Breast epithelium (tissue), 4 donors: ENCODE measurements at places on chromosomes 2 and 18. TPM values are rescaled to one million over a fixed set of nuclear protein-coding genes. Genes with fewer than 3 reads are reported as not detected.

CRYGD gene
- not detected for total RNA-seq

LRRC30 gene
- total RNA-seq, result not detected

DSG1 gene
- not detected for total RNA-seq

GRCh38 chr2:108944601-108945331 is 44.3 kb downstream of the EDAR start:
- DNase-seq, result no peak
- H3K4me3 ChIP-seq, result no peak overlapping the region
- H3K4me1 ChIP-seq, result no peaks in the 10 kb centered on the region
- no peak overlapping the region for H3K27ac ChIP-seq

- H3K27me3 ChIP-seq, result no peaks in the 10 kb centered on the region
- no peak overlapping the region for H3K27ac ChIP-seq
- DNase-seq, result no peak
- H3K4me3 ChIP-seq, result no peak overlapping the region
- H3K36me3 ChIP-seq, result no peaks in the 10 kb centered on the region
Observed at GRCh38 chr18:49726675-49726963, 86.7 kb downstream of the ACAA2 start.

- DNase-seq, result no peak
- H3K36me3 ChIP-seq, result no peaks in the 10 kb centered on the region
- no peaks in the 10 kb centered on the region for H3K27me3 ChIP-seq
- H3K4me3 ChIP-seq, result no peak within 1 kb of the TSS
- no peaks in the 10 kb centered on the region for H3K4me1 ChIP-seq
Observed at GRCh38 chr18:69947361-69948133, at the start of gene CD226. Gene CD226 (minus strand): TSS chr18:69947873. CDS start chr18:69947406, 467 bp downstream.

- no peaks in the 10 kb centered on the region for H3K4me1 ChIP-seq
- no peaks in the 10 kb centered on the region for H3K36me3 ChIP-seq
- H3K27me3 ChIP-seq, result peaks cover 7% of the 10 kb centered on the region
- no peak for DNase-seq
- H3K4me3 ChIP-seq, result no peak overlapping the region
- no peak overlapping the region for H3K27ac ChIP-seq
Observed at GRCh38 chr18:11665587-11665986, 23.5 kb upstream of the GNAL start.

DNA sequence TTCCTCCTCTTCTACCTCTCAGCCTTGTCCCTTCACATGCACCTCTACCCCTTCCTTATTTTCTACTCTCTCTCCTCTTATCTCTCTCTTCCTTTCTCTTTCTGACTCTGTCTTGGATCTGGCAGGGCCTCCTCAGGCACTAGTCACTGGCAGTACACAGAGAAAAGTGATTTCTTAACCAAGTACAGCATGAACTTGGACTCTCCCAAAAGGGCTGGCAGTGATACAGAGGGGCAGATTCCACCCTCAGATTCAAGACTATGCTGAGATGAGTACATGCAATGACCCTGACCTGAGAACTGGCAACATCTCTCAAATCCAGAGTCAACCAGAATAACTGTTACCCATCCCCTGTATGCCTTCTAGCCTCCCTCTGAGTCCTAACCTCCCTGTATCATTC is 4.3 kb downstream of the AOX1 start:
- H3K27me3 ChIP-seq, result no peaks in the 10 kb centered on the region
- H3K36me3 ChIP-seq, result no peaks in the 10 kb centered on the region
- H3K27ac ChIP-seq, result no peak overlapping the region
- H3K4me3 ChIP-seq, result no peak overlapping the region

- H3K27ac ChIP-seq, result no peak overlapping the region
- no peaks in the 10 kb centered on the region for H3K4me1 ChIP-seq
- no peaks in the 10 kb centered on the region for H3K36me3 ChIP-seq
- H3K27me3 ChIP-seq, result no peaks in the 10 kb centered on the region
- H3K4me3 ChIP-seq, result no peak overlapping the region
- DNase-seq, result no peak
Observed at GRCh38 chr18:61199171-61199848, 133.9 kb upstream of the CDH20 start.

- no peaks in the 10 kb centered on the region for H3K36me3 ChIP-seq
- H3K4me1 ChIP-seq, result no peaks in the 10 kb centered on the region
- DNase-seq, result no peak
- H3K27ac ChIP-seq, result no peak overlapping the region
Observed at GRCh38 chr2:233037078-233037477, 4.6 kb downstream of the NEU2 start.

GRCh38 chr2:226478109-226478809 is 321.4 kb downstream of the IRS1 start:
- peak overlapping the region; percentile 56 for H3K27ac ChIP-seq
- H3K36me3 ChIP-seq, result no peaks in the 10 kb centered on the region
- no peak overlapping the region for H3K4me3 ChIP-seq
- DNase-seq, result peak; percentile 38
- no peaks in the 10 kb centered on the region for H3K27me3 ChIP-seq
- no peaks in the 10 kb centered on the region for H3K4me1 ChIP-seq

GRCh38 chr2:38656866-38657480 is 8.9 kb upstream of the GALM start:
- no peak overlapping the region for H3K27ac ChIP-seq
- H3K4me1 ChIP-seq, result no peaks in the 10 kb centered on the region
- no peak for DNase-seq
- H3K27me3 ChIP-seq, result no peaks in the 10 kb centered on the region

DNA sequence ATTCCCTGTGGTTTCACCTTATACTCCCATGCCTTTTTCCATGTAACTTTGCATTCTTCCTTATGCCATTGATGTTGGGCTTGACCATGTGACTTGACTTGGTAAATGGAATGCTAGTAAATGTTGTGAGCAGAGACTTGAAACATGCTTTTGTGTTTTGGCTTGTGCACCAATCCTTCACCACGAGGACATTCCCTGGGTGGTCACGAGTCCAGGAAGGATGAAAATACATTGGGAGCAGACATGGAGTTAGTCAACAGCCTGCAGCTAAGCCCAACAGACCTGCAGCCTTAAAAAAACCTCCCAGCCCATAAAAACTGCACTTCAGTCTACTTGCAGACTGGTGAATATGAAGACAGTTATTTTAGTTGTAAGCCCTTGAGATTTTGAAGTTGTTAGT is 116.5 kb upstream of the SPATS2L start:
- no peaks in the 10 kb centered on the region for H3K36me3 ChIP-seq
- no peak overlapping the region for H3K27ac ChIP-seq
- H3K27me3 ChIP-seq, result no peaks in the 10 kb centered on the region

DNA sequence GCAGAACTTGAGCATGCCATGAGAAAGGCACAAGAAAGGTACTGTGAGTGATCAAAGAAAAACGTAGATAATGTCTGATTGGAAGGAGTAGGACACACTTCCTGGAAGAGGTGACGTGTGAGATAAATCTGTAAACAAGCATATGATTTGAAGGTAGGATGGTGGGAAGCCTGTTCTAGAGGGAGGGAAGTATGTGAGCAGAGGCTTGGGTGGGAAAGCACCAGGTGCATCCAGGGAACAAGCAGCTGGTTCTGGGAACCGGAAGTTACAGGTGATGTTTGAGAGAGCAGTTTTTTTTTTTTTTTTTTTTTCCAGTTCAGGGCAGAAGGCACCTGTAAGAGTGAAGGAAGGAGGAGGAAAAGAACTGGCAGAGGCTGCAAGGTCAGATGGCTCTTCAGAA is 116.6 kb upstream of the EFEMP1 start:
- no peaks in the 10 kb centered on the region for H3K4me1 ChIP-seq
- H3K4me3 ChIP-seq, result no peak overlapping the region
- H3K27ac ChIP-seq, result no peak overlapping the region
- H3K36me3 ChIP-seq, result no peaks in the 10 kb centered on the region

DNA sequence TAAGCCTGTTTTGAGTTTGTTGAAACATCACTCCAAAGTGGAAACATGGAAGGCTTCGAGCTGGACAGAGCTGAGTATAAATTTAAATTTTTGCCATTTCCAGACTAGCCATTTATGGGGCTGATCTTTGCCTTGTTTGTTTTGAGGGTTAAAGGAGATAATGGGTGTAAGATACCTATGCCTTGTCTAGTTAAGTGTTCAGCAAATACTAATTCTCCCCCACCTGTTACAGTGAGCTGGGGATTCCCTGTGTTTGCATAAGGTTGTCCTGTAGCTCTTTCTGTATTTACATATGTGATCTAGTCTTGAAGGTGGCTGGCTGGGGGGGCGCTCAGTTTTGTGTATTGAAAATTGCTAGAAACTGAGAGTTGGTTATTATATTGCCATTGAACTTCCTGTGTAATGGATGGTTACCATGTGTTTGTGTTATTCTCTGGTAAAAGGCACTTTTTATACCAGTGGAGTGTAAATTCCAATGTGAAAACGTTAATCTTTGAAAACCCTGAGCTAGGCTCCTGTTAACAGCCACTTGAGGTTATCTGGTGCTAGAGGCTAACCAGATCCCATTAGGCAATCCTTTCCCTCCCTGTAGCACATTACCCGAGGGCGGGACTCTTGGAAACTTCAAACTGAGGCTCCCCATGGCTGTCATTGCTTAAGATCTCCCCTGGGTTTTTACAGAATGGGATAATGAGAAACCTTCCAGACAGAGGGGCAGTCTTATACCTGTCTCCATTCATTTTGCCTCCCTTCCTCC is 26.7 kb downstream of the TANC1 start:
- no peak overlapping the region for H3K4me3 ChIP-seq
- H3K4me1 ChIP-seq, result peaks cover 13% of the 10 kb centered on the region
- H3K36me3 ChIP-seq, result no peaks in the 10 kb centered on the region
- H3K27ac ChIP-seq, result no peak overlapping the region
- H3K27me3 ChIP-seq, result no peaks in the 10 kb centered on the region

DNA sequence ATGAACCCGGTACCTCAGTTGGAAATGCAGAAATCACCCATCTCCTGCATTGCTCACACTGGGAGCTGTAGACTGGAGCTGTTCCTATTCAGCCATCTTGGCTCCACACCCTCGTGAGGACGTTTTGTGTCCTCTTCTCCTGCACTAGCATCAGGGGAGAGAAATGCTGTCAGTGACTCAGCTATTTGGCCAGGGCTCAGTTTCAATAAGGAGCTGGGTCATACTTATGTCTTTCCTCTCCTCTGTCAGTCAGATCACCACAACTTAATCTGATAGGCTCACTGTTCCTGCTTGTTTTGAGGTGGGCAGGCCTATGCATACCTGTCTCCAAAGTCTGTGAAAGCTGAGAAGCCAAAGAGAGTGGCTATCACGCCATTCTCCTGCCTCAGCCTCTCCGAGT is 921.2 kb downstream of the DCC start:
- H3K4me1 ChIP-seq, result no peaks in the 10 kb centered on the region
- H3K27me3 ChIP-seq, result no peaks in the 10 kb centered on the region
- H3K4me3 ChIP-seq, result no peak overlapping the region
- H3K36me3 ChIP-seq, result no peaks in the 10 kb centered on the region
